NCI-H2029 treated with DMSO at 0.1 percent for 48 hours (cell line): ENCODE measurements at places on chromosomes 2 and 18.

DNA sequence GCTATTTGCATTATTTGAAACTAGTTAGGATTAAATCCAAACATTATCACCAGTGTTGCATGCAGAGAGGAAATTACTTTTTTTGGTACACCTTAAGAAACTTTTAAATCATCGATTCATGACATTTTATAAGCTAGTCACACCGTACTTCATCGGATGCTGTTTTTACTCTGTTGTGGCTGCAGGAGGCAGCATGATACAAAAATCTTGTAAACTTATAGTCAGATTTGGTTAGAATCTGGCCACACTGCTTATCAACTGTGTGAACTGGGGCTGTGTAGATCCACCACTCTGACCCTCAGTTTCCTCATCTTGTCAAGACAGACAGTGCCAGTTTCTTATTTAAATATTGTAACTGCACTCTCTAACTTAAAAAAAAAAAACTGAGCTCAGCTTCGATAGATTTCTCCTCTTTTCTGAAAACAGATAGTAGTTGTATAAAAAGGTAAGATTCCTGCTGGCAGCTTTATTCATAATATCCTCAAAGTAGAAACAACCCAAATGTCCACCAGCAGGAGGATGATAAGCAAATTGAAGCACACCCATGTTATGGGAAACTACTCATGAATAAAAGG, 77.8 kb downstream of the RAPGEF4 start:
- no peak for DNase-seq

DNA sequence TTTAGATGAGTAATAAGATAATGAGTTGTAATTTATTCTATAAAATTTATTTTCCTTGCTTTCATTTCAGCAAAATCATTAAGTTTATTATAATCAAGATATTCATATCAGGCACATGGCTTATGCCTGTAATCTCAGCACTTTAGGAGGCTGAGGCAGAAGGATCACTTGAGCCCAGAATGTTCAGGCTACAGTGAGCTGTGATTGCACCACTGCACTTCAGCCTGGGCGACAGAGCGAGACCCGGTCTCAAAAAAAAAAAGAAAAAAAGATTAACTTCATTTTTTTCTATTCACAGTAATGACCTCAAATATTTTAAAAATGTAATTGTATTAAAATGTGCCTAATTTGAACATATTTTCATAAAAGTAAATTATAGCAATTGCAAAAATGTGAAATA, 67.9 kb downstream of the ACYP2 start:
- no peak for DNase-seq

DNA sequence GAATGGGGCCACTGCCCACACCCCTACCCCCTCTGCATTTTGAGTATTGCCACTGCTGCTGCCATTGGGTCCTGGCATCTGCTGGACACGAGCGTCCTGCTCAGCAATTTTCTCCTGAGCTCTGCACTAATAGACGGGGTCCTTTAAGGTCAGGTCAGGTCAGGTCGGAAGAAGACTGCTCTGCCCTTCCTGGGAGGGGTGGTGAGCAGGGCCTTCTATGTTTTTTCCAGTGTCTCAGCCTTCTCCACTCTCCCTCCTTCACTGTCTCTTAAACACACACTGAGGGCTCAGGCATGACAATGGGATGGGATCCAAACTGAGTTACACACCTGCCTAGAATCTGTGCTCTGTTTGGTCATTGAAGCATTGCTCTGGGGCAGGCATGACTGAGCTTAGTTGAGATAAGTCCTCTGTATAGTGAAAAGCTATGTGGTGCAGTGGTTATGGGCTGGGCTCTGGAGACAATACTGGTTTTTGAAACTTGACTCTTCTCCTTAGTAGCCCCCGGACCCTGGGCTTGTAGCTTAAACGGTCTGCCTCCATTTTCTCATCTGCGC, 10.6 kb downstream of the MYO1B start:
- DNase-seq: no peak

DNA sequence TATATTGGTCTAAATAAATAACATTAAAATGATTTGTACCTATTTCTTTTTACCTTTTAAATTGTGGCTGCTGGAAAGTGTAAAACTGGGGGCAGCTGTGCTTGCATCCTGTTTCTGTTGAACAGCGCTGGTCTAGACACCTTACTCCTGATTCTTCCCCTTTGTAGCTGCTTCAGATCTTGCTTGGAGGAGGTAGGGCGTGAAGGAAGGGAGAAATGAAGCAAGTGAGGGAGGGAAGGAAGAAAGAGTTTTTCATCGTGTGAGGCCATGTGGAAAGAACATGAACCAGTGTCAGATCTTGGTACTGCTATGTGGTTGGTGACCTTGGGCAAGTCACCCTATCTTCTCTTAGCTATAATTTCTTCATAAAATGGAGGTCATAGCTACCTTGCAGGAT, 89.0 kb upstream of the SEC11C start:
- DNase-seq: no peak

- DNase-seq: no peak
These were observed 17.0 kb downstream of the RRM2 start for GRCh38 chr2:10139536-10139935.

DNA sequence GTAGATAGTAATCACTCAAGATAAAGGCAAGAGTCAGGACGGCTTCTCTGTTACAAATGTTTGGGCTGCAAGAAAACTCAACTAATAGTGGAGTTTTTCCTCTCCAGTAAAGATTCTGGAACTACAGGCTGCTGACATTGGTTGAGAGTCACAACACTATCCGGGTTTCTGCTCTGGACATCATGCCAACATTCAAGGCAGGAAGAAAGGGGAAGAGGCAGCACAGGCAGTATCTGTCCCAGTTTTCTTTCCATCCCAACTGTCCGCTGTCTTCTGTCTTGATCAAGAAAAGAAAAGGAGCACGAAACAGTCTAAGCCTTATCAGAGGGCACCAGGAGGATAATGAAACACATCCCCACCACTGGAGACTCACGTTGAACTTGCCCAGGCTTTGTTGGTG, 132.1 kb downstream of the MAIP1 start:
- no peak for DNase-seq

GRCh38 chr2:40488101-40488601, 36.3 kb upstream of the SLC8A1 start:
- DNase-seq: no peak

GRCh38 chr2:70258532-70258875, 567 bp downstream of the PCYOX1 start:
- DNase-seq: no peak

DNA sequence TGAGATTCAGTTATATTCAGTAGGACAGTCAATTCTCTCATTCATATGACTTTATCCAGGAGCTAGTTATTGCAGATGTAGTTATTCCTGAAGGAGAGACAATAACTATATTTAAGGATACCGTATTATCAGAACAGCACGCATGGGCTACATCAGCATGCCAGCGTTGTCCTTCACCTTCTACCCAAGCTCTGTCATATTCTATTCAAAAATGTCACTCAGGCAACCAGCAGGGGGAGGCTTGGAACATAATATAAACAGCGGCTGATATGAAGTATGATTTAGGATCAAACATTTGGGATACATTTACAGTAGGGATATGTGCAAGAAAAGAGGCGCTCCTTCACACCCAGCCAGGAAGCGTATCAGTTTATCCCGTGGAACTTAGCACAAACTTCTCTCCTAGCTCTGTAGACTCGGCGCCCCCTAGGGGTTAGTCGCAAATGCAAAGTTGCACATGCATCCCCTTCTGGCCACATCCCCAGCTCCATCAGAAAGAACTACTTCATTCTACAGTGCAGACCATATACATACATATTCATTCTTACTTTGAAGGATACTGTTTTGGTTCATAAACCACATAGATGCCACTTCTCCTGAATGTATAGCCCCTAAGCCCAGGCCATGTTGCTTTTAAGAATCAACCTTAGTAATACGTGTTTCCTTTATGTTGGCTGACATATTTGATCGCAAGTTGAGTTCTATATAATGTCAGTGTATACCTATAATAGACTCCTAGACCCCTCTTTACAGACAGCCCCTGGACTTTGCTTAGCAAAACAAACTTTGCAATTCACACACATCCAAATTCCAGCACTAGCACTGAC, 759.4 kb downstream of the ADCYAP1 start:
- peak; percentile 16 for DNase-seq

GRCh38 chr2:57536535-57537231, 509.9 kb upstream of the VRK2 start:
- no peak for DNase-seq

- no peak for DNase-seq
These were observed 26.1 kb upstream of the SYT4 start for GRCh38 chr18:43303376-43303775.

- DNase-seq: no peak
These were observed 1.6 kb downstream of the TEKT4 start for GRCh38 chr2:94872676-94873361.

DNA sequence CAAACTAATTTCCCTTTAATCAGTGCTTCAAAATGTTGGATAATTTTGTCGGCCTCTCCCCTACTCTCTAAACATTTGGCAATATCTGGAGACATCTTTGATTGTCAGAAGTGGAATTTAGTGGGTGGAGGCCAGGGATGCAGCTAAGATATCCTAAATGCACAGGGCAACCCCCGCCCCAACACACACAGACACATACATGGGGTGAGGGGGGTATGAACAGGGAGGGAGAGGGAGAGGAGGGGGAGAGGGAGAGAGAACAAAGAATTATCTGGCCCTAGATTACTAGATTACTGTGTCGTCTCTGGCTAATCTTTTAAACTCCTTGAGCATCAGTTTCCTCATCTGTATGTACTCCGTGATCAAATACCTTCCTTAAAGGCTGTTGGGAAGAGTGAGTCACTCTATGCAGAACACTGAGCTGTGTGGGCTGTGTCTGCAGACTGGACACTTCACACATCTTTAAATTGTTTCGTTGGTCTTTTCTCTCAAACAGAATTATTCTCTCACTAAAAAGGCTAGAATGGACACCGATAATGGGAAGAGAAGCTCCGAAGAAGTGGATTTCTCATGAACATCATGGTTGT, 2.9 kb downstream of the RNF149 start:
- DNase-seq: no peak

GRCh38 chr18:31505156-31505555, 7.2 kb downstream of the DSG2 start:
- DNase-seq: no peak

DNA sequence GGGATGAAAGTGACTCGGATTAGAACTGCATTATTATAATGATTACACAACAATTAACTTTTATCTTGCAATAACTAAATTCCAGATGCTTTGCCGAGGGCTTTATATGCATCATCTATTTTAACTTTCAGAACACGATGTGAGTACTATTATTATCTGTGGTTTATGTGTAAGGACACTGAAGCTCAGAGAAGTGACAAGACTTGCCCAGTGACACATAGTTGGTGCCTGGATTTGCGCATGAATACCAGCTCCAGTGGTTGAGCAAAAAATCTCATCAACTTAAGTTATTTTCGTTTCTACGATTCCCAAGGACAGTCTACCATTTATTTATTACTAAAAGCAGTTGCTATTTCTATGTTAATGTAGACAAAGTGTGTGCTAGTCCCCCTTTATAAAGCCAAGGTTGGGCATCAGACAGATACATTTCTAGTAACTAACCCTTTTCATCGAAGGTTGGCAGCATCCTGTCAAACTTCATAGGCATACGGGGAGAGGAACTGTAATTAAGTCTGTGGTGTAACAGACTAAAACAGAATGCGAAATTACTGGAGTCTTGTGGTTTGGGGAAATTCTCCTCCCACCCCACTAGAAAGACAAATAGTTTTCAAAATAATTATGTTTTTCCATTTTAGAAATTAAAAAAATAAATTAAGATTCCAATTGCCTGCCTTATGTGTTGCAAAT, 73.2 kb upstream of the BOD1L2 start:
- DNase-seq: no peak
